ENCODE measurements at places on chromosomes 3 and 15.

GRCh38 chr3:28743831-28744230 lies 395.2 kb upstream of the AZI2 start:
- DNase-seq, result no peak

DNA sequence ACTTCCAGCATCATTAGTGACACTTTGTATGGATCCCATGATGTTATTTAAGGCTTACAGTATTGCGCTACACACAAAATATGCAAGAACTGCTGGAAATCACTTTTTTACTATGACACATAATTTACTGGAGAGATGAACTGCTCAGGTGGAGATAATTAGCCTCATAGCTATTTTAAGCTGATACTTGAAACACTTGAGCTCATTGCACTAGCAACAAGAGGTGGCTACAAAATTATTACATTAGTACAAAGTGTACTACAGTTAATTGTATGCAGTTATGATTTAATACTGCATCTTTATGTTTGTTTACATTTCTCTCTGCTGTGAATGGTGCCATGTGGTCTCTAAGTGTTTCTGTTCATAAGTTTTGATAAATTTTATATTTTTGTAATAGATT lies 6.5 kb upstream of the LZTFL1 start:
- no peak for DNase-seq

- DNase-seq, result no peak
Measured at GRCh38 chr3:64760258-64760657, 72.5 kb upstream of the ADAMTS9 start.

GRCh38 chr15:77836121-77836692 lies 203.5 kb upstream of the LINGO1 start:
- DNase-seq, result peak; percentile 5

All from suppressor macrophage treated with lipopolysaccharide for 4 hours (primary cell).